Natural killer cell (primary cell): ENCODE measurements at places on chromosomes 12 and 14. TPM values are rescaled to one million over a fixed set of nuclear protein-coding genes. Genes with fewer than 3 reads are reported as not detected.

TAS2R9 gene
- not detected for total RNA-seq

PRPH gene
- not detected for total RNA-seq

KLRF2 gene
- total RNA-seq = not detected

DNA sequence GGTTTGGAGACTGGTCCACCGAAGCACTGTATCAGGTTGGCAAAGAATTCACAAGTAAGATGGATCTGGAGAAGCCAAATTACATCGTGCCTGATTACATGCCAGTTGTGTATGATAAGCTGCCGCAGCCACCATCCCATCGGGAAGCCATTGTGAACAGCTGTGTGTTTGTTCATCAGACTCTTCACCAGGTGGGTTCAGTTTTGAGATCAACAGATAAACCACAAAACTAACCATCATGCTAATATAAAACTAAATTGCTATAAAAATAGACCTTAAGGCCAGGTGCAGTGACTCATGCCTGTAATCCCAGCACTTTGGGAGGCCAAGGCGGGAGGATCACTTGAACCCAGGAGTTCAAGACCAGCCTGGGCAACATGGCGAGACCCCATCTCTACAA lies 58.9 kb downstream of the HSP90AA1 start:
- no peaks in the 10 kb centered on the region for H3K4me1 ChIP-seq
- H3K4me3 ChIP-seq = no peak overlapping the region
- no peaks in the 10 kb centered on the region for H3K27me3 ChIP-seq
- H3K27ac ChIP-seq = no peak overlapping the region
- H3K36me3 ChIP-seq = peaks cover 83% of the 10 kb centered on the region
- no peak for DNase-seq

DNA sequence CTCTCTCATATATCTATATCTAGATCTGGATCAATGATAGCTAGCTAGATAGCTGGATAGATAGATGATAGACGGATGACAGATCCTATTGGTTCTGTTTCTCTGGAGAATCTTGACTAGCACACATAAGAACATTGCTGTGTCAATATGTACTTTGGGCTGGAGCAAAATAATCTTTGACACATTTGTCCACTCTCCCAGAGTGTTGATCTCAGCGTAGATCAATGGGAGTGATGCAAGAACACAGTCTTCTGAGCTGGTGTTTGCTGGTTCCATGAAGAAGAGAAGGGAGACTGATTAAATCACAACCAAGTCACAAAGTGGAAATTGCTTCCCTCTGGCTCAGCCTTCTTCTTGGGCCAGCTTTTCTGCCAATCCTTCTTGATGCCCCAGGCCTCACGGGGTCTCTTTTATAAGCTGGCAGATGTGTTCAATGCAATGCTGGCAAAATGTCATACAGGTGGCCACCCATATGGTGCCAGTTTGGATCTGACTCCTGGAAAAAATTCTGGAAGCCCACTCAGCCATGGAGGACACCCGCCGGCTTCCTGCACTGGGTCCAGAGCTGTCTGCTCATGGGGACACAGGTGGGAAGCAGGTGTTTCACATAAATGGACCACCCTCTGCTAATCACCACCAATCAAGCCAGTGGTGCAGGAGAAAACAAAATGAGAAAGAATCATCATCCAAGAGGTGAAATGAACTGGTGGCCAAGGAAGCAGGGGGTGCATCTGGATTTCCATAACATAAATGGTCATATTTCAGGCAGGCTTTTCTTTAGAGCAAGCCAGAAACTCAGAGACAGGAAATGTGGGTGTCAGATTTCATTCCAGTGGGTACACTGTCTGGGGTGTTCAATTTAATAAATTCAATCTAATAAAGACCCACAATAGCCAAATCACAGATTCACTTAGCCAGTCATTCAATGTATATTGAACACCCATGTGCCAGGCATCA lies 310.3 kb downstream of the DPF3 start:
- H3K4me1 ChIP-seq = no peaks in the 10 kb centered on the region
- DNase-seq = no peak
- peaks cover 5% of the 10 kb centered on the region for H3K27me3 ChIP-seq
- H3K4me3 ChIP-seq = no peak overlapping the region

GRCh38 chr14:95220663-95221231 lies 63.4 kb upstream of the DICER1 start:
- no peak overlapping the region for H3K27ac ChIP-seq
- H3K4me1 ChIP-seq = no peaks in the 10 kb centered on the region
- H3K4me3 ChIP-seq = no peak overlapping the region
- no peaks in the 10 kb centered on the region for H3K36me3 ChIP-seq
- no peak for DNase-seq
- H3K27me3 ChIP-seq = no peaks in the 10 kb centered on the region

ZNF84 gene
- 23.4 TPM for total RNA-seq
